ENCODE measurements at places on chromosomes 1 and 21. TPM values are rescaled to one million over a fixed set of nuclear protein-coding genes. Genes with fewer than 3 reads are reported as not detected.

The IGSF5 gene
- 0.60 TPM for total RNA-seq

The KCNE2 gene
- total RNA-seq, result not detected

The SPRR1B gene
- total RNA-seq, result not detected

The OR2T29 gene
- total RNA-seq, result not detected

The AVPR1B gene
- total RNA-seq, result not detected

DNA sequence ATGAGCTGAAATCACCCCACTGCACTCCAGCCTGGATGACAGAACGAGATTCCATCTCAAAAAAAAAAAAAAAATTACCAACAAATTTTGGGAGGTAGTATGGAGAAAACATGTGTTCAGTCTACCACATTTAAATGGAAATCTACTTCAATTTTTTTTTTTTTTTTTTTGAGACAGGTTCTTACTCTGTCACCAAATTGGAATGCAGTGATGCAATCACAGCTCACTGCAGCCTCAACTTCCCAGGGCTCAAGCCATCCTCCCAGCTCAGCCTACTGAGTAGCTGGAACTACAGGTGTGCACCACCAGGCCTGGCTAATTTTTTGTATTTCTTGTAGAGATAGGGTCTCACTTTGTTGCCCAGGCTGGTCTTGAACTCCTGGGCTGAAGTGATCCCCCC lies 82.1 kb downstream of the GFI1 start:
- peaks cover 5% of the 10 kb centered on the region for H3K4me1 ChIP-seq
- DNase-seq, result no peak
- no peak overlapping the region for H3K27ac ChIP-seq
- no peaks in the 10 kb centered on the region for H3K36me3 ChIP-seq
- H3K27me3 ChIP-seq, result no peaks in the 10 kb centered on the region
- H3K4me3 ChIP-seq, result no peak overlapping the region

DNA sequence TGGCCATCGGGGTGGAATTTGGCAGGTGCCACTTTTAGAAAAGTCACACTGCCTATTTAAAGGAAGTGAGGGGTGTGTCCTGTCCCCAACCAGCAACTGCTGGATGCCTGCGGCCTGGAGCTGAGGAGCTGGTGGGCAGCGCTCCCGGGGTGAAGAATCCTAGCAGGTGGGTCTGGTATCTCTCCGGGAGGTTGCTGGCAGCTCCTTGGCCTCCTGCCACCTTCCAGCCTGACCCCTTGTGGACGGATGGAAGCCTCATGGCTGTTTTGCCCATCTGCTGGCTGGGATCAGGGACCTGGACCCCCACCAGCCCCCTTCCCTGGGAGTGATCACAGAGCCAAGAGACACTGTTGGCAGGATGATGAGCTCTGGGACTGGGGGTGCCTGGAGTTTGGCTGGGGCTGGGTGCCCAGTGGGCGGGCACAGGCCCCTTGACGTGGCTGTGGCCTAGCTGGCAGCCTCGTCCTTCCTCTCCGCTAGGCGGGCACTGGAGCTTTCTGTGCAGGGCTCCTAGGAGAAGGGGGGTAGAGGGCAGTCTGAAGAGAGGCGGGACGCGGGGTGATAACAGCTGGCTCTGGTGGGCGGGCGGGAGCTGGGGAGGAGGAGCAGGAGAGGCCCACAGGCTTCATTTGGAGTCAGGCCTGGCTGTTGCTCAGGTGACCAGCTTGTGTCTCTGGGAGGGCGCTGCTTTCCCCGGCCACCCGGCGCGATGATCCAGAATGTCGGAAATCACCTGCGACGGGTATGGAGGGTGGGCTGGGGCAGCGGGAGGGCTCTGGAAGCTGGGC lies at the start of gene ACOT11:
ACOT11 (plus strand) TSS at position 628 of the 788 bp plus-strand sequence; CDS start at position 710, 82 bp downstream.
- no peaks in the 10 kb centered on the region for H3K36me3 ChIP-seq
- DNase-seq, result peak; percentile 44
- no peaks in the 10 kb centered on the region for H3K27me3 ChIP-seq
- H3K27ac ChIP-seq, result no peak within 1 kb of the TSS
- H3K4me1 ChIP-seq, result peaks cover 10% of the 10 kb centered on the region
- H3K4me3 ChIP-seq, result no peak within 1 kb of the TSS

- H3K4me3 ChIP-seq, result no peak overlapping the region
- H3K27ac ChIP-seq, result no peak overlapping the region
- H3K27me3 ChIP-seq, result no peaks in the 10 kb centered on the region
- H3K36me3 ChIP-seq, result no peaks in the 10 kb centered on the region
- peak; percentile 15 for DNase-seq
- H3K4me1 ChIP-seq, result peaks cover 4% of the 10 kb centered on the region
Measured at GRCh38 chr1:11982010-11982392, 1.8 kb downstream of the MFN2 start.

DNA sequence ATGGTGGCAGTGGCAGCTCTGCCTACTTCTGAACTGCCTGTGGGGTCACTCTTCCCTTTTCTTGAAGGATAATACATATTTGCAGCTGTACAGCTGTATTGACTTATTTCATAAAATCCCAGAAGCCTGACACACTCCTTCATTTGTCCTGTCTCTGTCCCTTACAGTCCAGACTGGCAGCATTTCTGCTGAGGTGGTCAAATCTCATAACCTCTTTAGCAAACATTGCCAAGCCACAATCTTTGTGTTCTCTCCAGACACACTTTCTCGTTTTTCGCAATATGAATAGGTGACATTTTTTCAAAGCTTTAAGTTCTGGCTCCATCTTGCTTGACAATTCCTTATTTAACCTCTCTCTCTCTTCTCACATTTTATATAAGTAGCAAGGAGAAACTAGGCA lies 15.2 kb downstream of the LY9 start:
- no peak for DNase-seq
- H3K4me3 ChIP-seq, result no peak overlapping the region
- H3K27me3 ChIP-seq, result no peaks in the 10 kb centered on the region
- no peaks in the 10 kb centered on the region for H3K36me3 ChIP-seq
- no peaks in the 10 kb centered on the region for H3K4me1 ChIP-seq
- no peak overlapping the region for H3K27ac ChIP-seq

- DNase-seq, result no peak
- H3K27ac ChIP-seq, result no peak overlapping the region
- H3K4me3 ChIP-seq, result no peak overlapping the region
- H3K27me3 ChIP-seq, result peaks cover 10% of the 10 kb centered on the region
- H3K36me3 ChIP-seq, result no peaks in the 10 kb centered on the region
Measured at GRCh38 chr1:33370301-33370700, 49.4 kb upstream of the A3GALT2 start.

DNA sequence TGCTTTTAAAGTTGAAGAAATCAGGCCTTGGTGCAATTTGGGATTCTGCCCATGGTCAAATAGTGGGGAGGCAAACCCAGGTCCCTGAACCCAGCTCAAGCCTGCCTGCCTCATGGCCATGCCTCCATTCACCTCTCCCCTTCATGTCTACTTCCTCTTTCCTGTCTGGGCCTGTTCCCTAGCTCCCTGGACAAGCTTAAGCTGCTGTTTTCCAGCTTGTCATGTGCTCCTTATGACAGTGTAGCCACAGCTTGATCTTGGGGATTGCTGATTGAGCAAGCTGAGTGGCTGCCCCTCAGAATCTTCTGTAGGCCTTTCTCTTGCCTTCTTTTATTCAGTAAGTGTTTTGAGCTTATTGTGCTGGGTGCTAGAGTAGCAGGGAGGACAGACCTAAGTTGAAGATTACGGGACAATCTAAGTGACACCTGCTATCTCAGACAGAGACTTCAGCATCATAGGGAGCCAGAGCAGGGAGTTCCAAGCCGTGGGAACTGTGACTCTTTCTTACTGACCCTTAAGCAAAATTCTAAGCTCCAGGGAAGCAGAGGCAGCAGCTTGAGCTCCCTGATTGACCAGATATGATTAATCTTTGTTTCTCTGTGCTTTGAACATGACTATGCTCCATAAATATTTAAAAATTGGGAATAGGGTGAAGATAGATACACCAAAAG lies 520 bp upstream of the MR1 start:
- no peaks in the 10 kb centered on the region for H3K27me3 ChIP-seq
- DNase-seq, result no peak
- H3K4me3 ChIP-seq, result no peak overlapping the region
- no peak overlapping the region for H3K27ac ChIP-seq
- no peaks in the 10 kb centered on the region for H3K4me1 ChIP-seq

- H3K27me3 ChIP-seq, result peaks cover 13% of the 10 kb centered on the region
- peak overlapping the region; percentile 66 for H3K27ac ChIP-seq
- no peaks in the 10 kb centered on the region for H3K36me3 ChIP-seq
- peaks cover 34% of the 10 kb centered on the region for H3K4me1 ChIP-seq
- DNase-seq, result peak; percentile 59
Measured at GRCh38 chr1:9822897-9823692, 670 bp downstream of the CLSTN1 start.

GRCh38 chr1:195481293-195481692 lies 1126.9 kb downstream of the KCNT2 start:
- DNase-seq, result no peak
- H3K27ac ChIP-seq, result no peak overlapping the region
- H3K27me3 ChIP-seq, result no peaks in the 10 kb centered on the region
- H3K4me3 ChIP-seq, result no peak overlapping the region
- H3K4me1 ChIP-seq, result no peaks in the 10 kb centered on the region
- H3K36me3 ChIP-seq, result no peaks in the 10 kb centered on the region

- H3K4me3 ChIP-seq, result no peak overlapping the region
- H3K27me3 ChIP-seq, result no peaks in the 10 kb centered on the region
- H3K4me1 ChIP-seq, result no peaks in the 10 kb centered on the region
- DNase-seq, result no peak
- H3K36me3 ChIP-seq, result no peaks in the 10 kb centered on the region
Measured at GRCh38 chr21:32425628-32426027, 13.1 kb downstream of the EVA1C start.

DNA sequence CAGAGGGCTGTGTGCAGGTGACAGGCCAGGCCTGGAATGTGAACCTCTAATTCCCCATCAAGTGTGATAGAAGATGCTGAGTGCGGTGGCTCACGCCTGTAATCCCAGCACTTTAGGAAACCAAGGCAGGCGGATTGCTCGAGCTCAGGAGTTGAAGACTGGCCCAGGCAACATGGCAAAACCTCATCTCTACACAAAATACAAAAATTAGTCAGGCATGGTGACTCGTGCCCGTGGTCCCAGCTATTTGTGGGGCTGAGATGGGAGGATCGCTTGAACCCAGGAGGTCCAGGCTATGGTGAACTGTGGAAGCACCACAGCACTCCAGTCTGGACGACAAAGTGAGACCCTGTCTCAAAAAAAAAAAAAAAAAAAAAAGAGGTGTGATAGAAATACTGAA lies 40.1 kb upstream of the PUM1 start:
- H3K36me3 ChIP-seq, result no peaks in the 10 kb centered on the region
- H3K4me1 ChIP-seq, result no peaks in the 10 kb centered on the region
- DNase-seq, result no peak
- no peak overlapping the region for H3K4me3 ChIP-seq
- H3K27me3 ChIP-seq, result no peaks in the 10 kb centered on the region

DNA sequence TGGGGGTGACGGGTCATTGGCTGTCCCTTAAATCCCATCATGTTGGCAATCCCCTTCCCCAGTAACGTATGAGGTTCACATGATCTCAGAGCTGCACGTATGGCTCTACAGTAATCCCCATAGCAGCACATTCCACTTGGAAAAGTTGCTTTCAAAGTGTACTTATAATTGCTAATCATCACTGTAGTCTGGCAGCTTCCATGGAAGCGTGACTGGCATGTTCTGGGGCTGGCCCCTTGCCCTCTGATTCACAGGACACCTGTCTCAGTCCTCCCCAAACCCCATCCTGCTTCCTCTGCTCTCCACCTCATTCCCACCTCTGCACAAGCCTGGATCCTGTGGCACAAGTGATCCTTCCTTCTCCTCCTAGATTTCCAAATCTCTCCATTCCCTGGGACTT lies 102.2 kb downstream of the TSEN15 start:
- no peaks in the 10 kb centered on the region for H3K27me3 ChIP-seq
- no peaks in the 10 kb centered on the region for H3K36me3 ChIP-seq
- DNase-seq, result no peak
- peaks cover 4% of the 10 kb centered on the region for H3K4me1 ChIP-seq
- H3K27ac ChIP-seq, result no peak overlapping the region
- H3K4me3 ChIP-seq, result no peak overlapping the region

GRCh38 chr1:51859333-51859732 lies 19.2 kb downstream of the NRDC start:
- H3K27ac ChIP-seq, result no peak overlapping the region
- H3K27me3 ChIP-seq, result no peaks in the 10 kb centered on the region
- no peak for DNase-seq
- H3K36me3 ChIP-seq, result no peaks in the 10 kb centered on the region
- no peaks in the 10 kb centered on the region for H3K4me1 ChIP-seq

DNA sequence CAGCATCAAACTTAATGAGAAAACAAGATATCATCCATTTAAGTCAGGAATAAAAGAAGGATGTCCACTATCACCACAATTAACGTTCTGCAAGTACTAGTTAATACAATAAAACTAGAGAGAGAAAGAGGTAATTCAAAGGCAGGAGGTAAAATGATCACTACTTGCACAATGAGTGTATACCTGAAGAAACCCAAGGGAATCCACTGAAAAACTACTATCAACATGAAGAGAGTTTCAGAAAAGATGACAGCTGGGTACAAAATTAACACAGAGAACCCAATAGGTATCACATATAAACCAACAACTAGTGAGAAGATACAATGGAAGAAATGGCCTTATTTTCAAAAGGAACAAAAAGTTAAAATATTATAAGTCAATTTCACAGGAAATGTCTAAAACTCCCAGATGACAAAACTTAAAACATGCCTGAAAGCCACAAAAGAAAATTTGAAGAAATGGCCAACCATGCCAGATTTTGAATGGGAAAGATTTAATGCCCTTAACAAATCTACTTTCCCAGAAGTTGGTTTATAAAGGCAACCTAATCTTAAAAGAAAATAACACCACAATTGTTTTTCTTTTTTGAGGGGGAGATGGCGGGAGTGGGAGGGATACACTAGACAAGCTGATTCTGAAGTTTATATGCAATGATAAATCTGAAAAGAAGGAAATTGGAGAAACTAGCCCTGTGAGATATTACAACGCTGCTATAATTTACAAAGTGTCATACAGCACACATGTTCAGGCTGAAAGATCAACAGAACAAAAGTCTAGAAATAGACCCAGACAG lies 17.8 kb downstream of the VPS26C start:
- peaks cover 13% of the 10 kb centered on the region for H3K4me1 ChIP-seq
- H3K4me3 ChIP-seq, result no peak overlapping the region
- no peaks in the 10 kb centered on the region for H3K36me3 ChIP-seq
- H3K27ac ChIP-seq, result no peak overlapping the region

GRCh38 chr1:20220036-20220435 lies 33.7 kb upstream of the PLA2G2C start:
- peaks cover 16% of the 10 kb centered on the region for H3K4me1 ChIP-seq
- no peak overlapping the region for H3K4me3 ChIP-seq
- no peak overlapping the region for H3K27ac ChIP-seq
- no peaks in the 10 kb centered on the region for H3K36me3 ChIP-seq
- peak; percentile 28 for DNase-seq
- H3K27me3 ChIP-seq, result peaks cover 45% of the 10 kb centered on the region

- H3K27ac ChIP-seq, result no peak overlapping the region
- no peak for DNase-seq
- no peaks in the 10 kb centered on the region for H3K4me1 ChIP-seq
- H3K27me3 ChIP-seq, result no peaks in the 10 kb centered on the region
Measured at GRCh38 chr21:18370301-18370700, 33.3 kb downstream of the TMPRSS15 start.

DNA sequence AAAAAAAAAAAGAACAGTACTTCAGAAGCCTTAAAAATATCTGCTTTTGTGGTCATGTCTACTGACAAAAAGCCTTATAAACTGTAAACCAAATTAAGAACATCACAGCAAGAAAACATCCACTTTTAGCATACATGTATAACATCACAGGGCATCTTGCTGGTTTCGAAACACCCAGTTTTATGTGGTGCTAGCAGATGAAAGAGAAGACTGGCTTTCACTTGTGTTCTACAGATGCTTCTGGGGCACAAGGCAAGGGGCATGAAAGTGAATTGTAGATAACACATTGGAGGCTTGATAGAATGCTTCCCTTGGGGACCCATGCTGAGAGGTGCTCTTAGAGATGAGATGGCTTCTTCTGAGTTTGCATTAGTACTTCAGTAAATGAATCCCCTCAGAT lies 543.7 kb upstream of the PKN2 start:
- H3K27me3 ChIP-seq, result no peaks in the 10 kb centered on the region
- no peak for DNase-seq
- H3K4me1 ChIP-seq, result peaks cover 20% of the 10 kb centered on the region
- no peak overlapping the region for H3K4me3 ChIP-seq
- H3K36me3 ChIP-seq, result no peaks in the 10 kb centered on the region
- no peak overlapping the region for H3K27ac ChIP-seq
